ENCODE measurements at places on chromosomes 6 and 20. TPM values are rescaled to one million over a fixed set of nuclear protein-coding genes. Genes with fewer than 3 reads are reported as not detected.

DNA sequence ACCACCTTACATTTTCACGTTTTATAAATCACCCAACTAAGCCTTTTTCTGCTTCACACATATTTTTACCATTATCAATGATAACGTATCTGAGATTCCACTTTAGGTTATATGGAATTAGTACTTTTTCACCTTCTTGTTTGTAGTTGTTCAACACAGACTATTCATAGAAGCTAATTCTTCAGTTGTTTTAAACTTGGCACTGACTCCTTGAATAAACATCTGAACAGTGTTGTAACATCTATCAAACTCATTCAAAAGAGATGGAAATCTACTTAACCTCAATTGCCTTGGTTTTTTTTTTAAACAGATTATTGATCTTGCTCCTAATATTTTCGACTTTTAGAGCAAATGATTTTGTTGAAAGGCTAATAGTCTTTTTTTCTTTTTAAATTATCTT lies 34.2 kb downstream of the PTPRA start:
- no peak for DNase-seq

- no peak for DNase-seq
Observed at GRCh38 chr6:49668083-49668511, 31.5 kb upstream of the RHAG start.

- DNase-seq: no peak
Observed at GRCh38 chr6:47196113-47196512, 113.6 kb downstream of the TNFRSF21 start.

GRCh38 chr20:34875642-34876405 lies 588 bp upstream of the ACSS2 start:
- no peak for DNase-seq

Gene PHACTR1
- 0.18 TPM for polyA plus RNA-seq

Gene TMEM217
- polyA plus RNA-seq: 0.34 TPM

DNA sequence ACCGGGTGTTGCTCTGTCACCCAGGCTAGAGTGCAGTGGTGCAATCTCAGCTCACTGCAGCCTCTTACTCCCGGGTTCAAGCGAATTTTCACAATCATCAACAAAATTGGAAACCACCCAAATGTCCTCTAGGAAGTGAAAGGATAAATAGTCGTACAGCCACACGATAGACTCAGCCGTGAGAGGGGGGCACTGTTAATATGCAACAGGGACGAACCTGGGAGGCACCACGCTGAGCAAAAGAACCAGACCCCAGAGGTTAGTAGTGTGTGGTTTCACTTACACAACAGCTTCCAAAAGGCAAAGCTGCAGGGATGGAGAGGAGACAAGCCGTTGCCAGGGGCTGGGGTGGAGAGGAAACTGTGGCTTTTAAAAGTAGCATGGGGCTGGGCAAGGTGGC lies 30.1 kb upstream of the NTSR1 start:
- no peak for DNase-seq

GRCh38 chr6:145895802-145896201 lies 68.4 kb downstream of the SHPRH start:
- DNase-seq: no peak

Gene TTBK1
- polyA plus RNA-seq: not detected

- DNase-seq: no peak
Observed at GRCh38 chr20:3133155-3133554, 26.5 kb downstream of the FASTKD5 start.

Gene DIDO1
- polyA plus RNA-seq: 58.4 TPM

Gene SPATA25
- polyA plus RNA-seq: not detected

DNA sequence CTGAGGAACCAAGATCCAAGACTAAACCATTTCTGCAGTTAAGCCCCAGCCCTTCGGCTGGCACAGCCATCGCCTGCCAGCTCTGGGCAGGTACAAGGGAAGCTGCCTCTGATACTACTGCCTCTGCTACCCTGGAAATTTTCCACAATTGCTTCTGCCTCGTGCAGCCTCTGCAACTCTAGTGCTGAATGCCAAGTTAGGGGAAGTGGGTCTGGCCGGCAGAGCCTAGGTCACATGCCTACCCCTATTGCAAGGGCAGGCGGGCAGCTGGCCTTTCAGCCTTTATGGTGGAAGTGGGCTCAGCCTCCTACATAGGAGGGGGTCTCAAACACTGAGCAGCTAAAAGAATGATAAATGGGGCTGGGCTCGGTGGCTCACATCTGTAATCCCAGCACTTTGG lies 44.5 kb upstream of the TULP1 start:
- no peak for DNase-seq

DNA sequence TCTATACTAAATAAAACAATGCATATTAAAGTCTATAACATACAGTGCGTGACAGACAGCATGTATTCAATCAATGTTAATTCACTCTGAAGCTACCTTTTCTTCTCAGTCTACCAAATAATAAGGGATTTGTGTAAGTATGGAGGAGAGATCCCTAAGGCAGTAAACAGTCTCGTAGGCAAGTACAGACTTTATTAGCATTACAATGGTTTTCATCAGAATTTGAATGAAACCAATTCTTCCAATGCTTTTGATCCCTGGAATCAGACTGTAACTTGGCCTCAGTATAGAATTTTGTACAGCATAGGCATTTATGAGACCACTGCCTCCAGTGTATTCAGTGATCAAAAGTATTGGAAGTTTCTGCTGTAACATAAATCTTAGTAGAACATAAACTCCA lies 19.5 kb downstream of the LYRM4 start:
- DNase-seq: no peak
